Renal pelvis (tissue), 12 donors: ENCODE measurements at places on chromosomes 16 and 17.

GRCh38 chr16:24526701-24527495 is 12.5 kb upstream of the RBBP6 start:
- no peak for DNase-seq

- no peak for DNase-seq
Observed at GRCh38 chr16:89906140-89907025, 12.3 kb upstream of the MC1R start.

- DNase-seq: no peak
Observed at GRCh38 chr17:79792984-79793923, 3.6 kb downstream of the CBX8 start.

DNA sequence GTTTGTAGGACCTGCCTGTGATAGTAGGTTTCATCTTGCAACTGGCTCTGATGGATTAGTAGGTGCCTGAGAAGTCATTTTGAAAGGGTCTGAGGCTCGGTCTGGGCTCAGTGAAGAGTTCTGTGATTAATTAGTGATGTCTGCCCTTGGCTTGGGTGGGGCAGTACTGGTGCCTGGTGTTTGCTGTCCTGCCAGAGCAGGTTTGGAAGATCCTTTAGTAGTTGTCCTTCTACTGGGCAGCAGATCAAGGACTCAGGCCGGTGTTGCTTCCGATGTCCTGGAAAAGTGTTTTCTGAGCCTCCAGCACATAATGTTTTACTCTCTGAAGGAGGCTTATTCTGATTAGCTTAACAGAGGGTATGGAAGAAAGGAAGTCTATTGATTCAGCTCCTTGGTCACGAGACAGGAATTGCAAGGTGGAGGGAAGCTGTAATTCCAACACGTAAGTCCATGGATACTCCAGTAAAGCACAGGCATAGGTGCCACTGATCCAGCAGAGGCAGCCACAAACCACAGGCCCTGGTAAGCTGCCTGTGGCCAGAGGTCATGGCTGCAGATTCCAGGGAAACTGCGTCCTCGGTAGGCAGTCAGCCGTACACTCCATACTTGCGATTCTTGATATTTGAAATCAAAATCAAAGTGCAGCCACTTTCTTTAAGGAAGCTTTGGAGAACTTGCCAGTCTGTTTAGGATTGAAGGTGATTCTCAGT is 18.7 kb downstream of the HLF start:
- DNase-seq: no peak

DNA sequence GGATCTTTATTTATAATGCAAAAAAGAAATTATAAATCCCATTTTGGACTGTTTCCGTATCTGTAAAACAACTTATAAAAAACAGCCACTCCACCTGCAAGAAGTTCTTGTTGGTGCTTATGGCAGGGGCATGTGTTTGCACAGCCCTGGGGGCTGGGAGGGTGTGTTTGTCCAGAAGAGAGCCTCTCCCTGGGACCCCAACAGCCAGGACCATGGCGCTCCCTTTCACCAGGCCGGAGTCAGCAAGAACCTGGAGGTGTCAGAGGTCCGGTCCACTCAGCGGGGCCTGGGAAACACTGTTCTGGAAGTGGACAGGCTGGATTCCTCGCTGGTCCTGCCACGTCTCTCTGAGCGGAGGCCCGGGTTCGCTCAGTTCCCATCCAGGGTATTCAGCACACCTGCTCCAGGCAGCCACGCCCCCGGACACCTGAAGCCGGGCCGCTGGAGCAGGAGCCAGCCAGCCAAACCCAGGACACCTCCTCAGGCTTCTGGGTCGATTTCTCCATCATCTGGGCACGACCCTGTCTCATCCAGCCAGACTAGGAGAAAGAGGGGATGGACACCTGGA is 18.9 kb upstream of the GINS2 start:
- DNase-seq: no peak
